Tibial nerve (tissue), 4 donors: ENCODE measurements at places on chromosomes 3 and 15. TPM values are rescaled to one million over a fixed set of nuclear protein-coding genes. Genes with fewer than 3 reads are reported as not detected.

GRCh38 chr15:93478947-93479346 is 389.9 kb upstream of the RGMA start:
- H3K27me3 ChIP-seq, result no peaks in the 10 kb centered on the region
- H3K36me3 ChIP-seq, result no peaks in the 10 kb centered on the region
- peaks cover 16% of the 10 kb centered on the region for H3K4me1 ChIP-seq
- no peak overlapping the region for H3K4me3 ChIP-seq
- peak overlapping the region; percentile 6 for H3K27ac ChIP-seq

DNA sequence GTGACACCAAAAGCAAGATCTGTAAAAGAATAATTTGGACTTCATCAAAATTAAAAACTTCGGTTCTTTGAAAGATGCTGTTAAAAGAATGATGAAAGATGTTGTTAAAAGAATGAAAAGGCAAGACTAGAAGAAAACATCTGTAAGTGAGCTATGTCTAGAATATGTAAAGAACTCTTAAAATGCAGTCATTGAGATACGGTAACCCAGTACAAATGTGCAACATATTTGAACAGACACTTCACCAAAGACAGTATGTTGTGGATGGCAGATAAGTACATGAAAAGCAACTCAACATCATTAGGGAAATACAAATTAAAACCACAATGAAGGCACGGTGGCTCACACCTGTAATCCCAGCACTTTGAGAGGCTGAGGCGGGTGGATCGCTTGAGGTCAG is 139.5 kb downstream of the LRIG1 start:
- DNase-seq, result no peak
- no peaks in the 10 kb centered on the region for H3K27me3 ChIP-seq
- H3K27ac ChIP-seq, result no peak overlapping the region
- no peak overlapping the region for H3K4me3 ChIP-seq
- H3K36me3 ChIP-seq, result no peaks in the 10 kb centered on the region

- peaks cover 10% of the 10 kb centered on the region for H3K27me3 ChIP-seq
- H3K4me3 ChIP-seq, result no peak within 1 kb of the TSS
- no peaks in the 10 kb centered on the region for H3K36me3 ChIP-seq
- H3K4me1 ChIP-seq, result no peaks in the 10 kb centered on the region
- DNase-seq, result no peak
- H3K27ac ChIP-seq, result no peak within 1 kb of the TSS
Measured at GRCh38 chr3:147406028-147406931, at the start of gene ZIC4. TSS of gene ZIC4 (minus strand) at chr3:147406543. CDS start at chr3:147402797, 3,746 bp downstream.

GRCh38 chr3:197694251-197694650 is 42.5 kb downstream of the RUBCN start:
- no peaks in the 10 kb centered on the region for H3K36me3 ChIP-seq
- no peaks in the 10 kb centered on the region for H3K27me3 ChIP-seq
- no peak overlapping the region for H3K4me3 ChIP-seq
- H3K4me1 ChIP-seq, result no peaks in the 10 kb centered on the region
- no peak overlapping the region for H3K27ac ChIP-seq

DNA sequence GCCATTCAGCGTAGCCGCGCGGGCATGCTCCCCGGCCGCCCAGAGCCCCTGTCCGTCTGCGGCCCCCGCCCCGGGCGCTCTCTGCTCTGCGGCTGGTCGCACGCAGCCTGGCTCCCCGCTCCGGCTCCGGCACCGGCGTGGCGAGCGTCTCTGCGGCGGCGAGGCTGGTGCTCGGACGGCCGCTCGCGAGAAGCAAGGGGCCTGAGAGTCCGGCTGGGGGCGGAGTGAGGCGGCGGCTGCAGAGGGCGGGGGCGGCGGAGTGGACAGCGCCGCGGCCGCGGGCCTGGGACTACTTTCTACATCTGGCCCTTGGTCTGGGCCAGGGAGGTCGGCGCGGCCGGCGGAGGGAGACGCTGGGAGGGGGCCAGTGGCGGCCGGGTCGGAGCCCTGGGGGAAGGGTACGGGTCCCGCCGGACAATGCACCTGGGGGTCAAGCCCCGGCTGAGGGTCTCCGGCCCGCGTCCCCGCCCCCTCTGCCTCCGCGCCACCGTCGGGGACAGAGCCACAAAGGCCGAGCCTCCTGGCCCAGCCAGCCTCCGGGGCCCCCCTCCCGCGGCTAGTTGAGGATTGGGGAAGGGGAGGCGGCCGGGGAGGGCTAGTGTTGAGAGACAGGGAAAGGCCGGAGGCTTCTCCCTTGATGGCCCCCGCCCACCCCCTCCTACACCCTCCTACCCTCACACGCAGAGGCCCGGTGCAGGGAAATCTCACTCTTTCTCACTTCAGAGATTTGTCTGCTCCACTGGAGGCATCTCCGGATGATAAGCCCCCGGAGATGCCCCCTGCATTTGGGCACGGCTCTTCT is at the start of gene PRTG:
Gene PRTG, minus strand, starts transcription at position 226 of the 802 bp plus-strand sequence. Its CDS starts 221 bp downstream, at position 5.
- peak within 1 kb of the TSS; percentile 88 for H3K27ac ChIP-seq
- peak within 1 kb of the TSS; percentile 61 for H3K4me3 ChIP-seq
- H3K4me1 ChIP-seq, result no peaks in the 10 kb centered on the region
- H3K27me3 ChIP-seq, result no peaks in the 10 kb centered on the region
- peak; percentile 41 for DNase-seq
- no peaks in the 10 kb centered on the region for H3K36me3 ChIP-seq

DNA sequence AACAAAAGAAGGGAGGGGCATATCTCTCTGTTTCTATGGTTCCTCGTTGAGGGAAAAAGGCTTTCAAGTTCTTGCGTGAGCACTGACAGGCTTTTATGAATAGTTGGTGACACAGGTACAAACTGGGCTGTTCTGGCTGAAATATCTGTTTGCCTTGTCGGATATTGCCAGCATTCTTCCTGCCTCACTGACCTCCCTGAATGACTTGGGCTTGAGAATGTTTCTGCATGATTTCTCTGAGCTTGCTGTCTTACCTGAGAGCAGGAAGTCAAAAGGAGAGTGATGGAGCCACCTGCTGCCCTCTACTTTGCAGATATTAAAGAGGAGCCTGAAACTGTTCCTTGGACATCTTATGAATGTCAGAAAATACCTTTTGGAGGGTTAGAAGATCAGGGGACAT is 4.8 kb downstream of the GCNT3 start:
- no peaks in the 10 kb centered on the region for H3K4me1 ChIP-seq
- no peaks in the 10 kb centered on the region for H3K27me3 ChIP-seq
- no peak overlapping the region for H3K27ac ChIP-seq
- H3K4me3 ChIP-seq, result no peak overlapping the region
- H3K36me3 ChIP-seq, result no peaks in the 10 kb centered on the region

DNA sequence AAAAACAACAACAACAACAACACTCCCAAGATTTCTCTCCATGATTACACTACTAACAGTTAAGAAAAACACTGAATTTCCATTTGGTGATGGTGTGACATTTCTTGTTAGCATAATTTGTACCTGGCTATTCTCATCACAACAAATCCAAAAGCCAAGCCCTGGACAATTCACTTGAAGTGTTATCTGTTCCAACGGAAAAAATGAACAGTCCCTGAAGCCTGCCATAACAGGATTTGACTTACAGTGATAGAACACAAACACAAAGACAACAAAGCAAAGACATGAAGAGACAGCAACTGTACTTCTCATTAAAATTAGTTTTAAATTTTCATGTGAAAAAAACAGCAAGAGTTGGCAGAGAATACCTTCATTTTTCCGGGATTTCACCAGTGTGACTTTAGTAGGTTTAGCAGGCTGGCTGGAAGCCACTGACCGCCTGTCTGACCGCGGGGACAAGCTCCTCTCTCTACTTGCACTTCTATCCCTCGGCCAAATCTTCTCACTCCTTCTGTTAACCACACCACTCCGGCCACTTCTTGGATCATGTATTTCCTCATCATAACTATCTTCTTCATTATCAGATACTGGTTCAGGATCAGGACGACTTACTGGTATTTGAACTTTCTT is 56.3 kb downstream of the TJP1 start:
- H3K27me3 ChIP-seq, result no peaks in the 10 kb centered on the region
- no peaks in the 10 kb centered on the region for H3K4me1 ChIP-seq
- DNase-seq, result peak; percentile 9
- H3K4me3 ChIP-seq, result no peak overlapping the region

DNA sequence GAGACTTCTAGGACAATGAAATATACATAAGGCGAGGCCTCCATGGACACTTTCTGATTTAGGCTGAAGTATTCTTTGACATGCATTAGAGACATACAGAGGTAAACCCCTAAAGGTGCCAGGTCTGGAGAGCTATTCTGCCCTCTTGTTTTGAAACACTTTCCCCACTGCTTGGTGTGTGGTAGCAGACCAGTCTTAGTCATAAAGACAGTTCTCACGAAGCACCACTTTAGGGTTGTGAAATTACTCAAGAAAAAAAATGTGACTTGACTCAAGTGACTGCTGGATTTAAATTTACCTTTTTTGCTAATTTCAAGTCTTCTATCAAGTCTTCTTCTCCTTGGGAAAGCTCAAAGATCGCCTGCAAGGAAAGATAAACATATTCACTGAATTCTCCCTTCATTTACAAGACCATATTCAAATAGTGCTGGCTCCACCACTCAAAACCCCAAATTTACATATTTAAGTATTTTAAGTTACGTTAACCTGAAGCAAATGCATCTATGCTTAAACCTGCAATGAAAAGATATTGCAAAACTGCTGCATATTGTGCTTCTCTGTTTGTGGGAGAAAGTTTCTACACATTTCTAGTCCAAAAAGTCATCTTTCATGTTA is 48.4 kb downstream of the ARHGEF3 start:
- no peak overlapping the region for H3K4me3 ChIP-seq
- no peaks in the 10 kb centered on the region for H3K36me3 ChIP-seq
- no peak overlapping the region for H3K27ac ChIP-seq
- no peaks in the 10 kb centered on the region for H3K27me3 ChIP-seq

GRCh38 chr3:135009014-135009413 is 214.0 kb downstream of the EPHB1 start:
- H3K27me3 ChIP-seq, result no peaks in the 10 kb centered on the region
- H3K4me3 ChIP-seq, result no peak overlapping the region
- DNase-seq, result no peak
- H3K36me3 ChIP-seq, result no peaks in the 10 kb centered on the region

DNA sequence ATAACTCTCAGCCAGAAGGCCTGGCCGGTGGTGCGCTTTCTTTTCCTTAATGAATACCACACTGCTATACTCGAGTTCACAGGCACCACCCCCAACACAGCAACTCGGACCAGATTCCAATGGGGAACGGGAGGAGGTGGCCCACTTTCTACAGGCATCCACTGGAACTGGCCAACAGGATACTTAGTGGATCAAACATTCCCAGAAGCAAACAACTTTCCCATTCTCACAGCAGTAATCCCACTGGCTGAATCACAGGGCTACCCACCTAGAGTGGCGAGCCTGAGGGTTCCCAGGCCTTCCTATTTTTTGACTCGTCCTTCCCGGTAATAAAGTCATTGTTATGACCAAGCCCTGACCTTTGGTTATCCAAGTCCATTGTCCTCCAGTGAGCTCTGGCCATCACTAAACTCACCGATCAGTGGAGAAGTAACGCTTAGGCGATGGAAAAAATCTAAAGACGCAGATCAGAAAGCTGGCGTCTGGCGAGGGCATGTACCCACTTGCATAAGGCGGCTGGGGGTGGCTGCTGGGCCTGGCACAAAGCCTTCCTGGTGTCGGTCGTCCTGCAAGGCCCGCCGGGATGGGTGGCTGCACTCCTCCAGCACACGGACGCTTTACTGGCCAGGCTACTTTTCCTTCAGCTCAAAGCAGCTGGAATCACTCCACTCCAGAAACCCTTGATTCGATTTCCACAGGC is 1.2 kb downstream of the EOGT start:
- peak overlapping the region; percentile 89 for H3K4me3 ChIP-seq
- peaks cover 40% of the 10 kb centered on the region for H3K4me1 ChIP-seq
- peak overlapping the region; percentile 92 for H3K27ac ChIP-seq
- DNase-seq, result no peak
- no peaks in the 10 kb centered on the region for H3K27me3 ChIP-seq

DNA sequence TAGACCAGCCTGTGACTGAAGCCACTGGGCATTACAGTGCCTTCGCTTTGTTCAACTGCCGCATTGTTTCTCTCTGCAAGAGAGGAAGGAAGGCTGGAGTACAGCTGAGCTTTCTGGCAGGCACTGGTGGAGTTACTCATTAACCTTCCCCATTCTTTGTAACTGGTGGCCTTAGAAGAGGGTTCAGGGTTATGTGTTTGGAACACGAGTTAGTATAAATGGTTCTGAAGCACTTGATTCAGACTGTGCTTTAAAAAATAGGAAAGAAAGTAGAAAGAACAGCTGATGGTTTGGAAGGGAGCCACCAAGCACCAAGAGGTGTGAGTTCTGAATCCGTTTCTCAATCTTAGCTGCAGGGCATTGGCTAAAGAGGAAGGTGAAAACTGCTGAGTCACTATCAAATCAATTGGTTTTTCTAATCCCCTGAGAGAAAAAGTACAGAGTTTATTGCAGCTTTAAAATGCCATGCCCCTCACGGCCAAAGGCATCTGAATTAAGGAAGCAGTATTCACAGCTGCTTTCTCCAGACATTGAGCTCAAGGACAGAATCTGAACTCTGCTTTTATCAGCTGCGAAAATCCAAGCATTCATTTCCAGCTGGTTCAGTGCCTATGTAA is 3.6 kb downstream of the HGD start:
- DNase-seq, result no peak
- H3K27me3 ChIP-seq, result no peaks in the 10 kb centered on the region
- no peak overlapping the region for H3K4me3 ChIP-seq
- H3K27ac ChIP-seq, result no peak overlapping the region
- no peaks in the 10 kb centered on the region for H3K36me3 ChIP-seq
- H3K4me1 ChIP-seq, result peaks cover 11% of the 10 kb centered on the region

DNA sequence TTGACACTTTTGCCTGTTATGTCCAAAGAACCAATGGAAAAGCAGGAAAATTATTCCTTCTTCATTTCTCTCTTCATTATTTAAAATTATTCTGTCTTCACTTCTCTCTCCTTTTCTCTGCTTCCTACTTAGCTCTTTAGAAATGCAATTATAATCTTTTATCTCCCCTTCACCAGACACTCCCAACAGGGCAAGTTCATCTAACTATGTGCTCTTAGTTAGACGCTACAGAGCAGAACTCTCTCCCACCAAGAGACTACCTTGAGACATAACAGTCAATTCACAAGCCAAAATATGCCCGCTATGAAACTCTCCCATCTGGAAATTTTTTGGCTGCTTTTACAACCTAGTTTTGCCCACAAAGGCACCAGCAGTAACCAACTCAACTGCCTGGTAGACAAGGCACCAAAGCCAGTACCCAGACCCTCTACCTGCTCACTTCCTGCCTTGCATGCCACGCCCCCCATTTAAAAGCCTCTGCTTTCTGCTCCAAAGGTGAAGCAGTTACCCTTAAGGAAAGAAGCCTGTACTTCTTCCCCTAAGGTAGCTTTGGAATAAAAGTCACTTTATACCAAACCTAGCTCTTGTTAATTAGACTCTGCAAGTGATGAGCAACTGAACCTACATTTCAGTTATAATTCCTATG is 28.1 kb downstream of the CCRL2 start:
- H3K27ac ChIP-seq, result no peak overlapping the region
- no peak overlapping the region for H3K4me3 ChIP-seq
- H3K27me3 ChIP-seq, result no peaks in the 10 kb centered on the region
- no peaks in the 10 kb centered on the region for H3K4me1 ChIP-seq
- DNase-seq, result no peak

GRCh38 chr15:99110581-99111320 is 5.9 kb downstream of the SYNM start:
- peak overlapping the region; percentile 2 for H3K27ac ChIP-seq
- H3K4me3 ChIP-seq, result no peak overlapping the region
- no peaks in the 10 kb centered on the region for H3K36me3 ChIP-seq
- peaks cover 6% of the 10 kb centered on the region for H3K4me1 ChIP-seq
- DNase-seq, result no peak

ANKUB1 gene
- total RNA-seq, result 1.4 TPM

ARGFX gene
- total RNA-seq, result not detected

PLXNA1 gene
- total RNA-seq, result 40.0 TPM

TLR9 gene
- total RNA-seq, result not detected

FBXO40 gene
- not detected for total RNA-seq

HDC gene
- total RNA-seq, result 1.5 TPM

KLHL40 gene
- not detected for total RNA-seq

SUCNR1 gene
- not detected for total RNA-seq
